ENCODE measurements at places on chromosomes 3 and 15.

DNA sequence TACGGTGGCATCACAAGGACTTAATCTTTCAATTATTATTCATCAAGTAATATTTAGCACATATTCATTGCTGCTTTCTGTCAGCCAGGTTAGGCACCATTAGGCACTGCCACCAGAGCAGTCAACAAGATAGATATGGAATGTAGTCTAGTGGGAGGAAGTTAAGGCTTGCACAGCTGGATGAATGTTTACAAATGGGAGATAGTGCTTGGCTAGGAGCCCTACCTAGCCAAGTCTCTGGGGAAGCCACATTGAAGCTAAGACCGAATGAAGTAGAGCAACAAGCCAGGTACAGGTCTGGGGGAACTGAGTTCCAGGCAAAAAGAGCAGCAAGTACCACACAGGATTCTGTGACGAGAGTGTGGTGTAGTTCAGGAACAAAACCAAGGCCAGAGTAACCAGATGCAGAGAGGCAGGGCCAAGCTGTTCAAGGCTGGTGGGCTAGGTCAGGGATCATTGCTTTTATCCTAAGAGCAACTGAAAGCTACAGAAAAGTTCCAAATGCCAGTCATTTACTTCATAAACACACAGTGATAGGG is 33.4 kb upstream of the SCAANT1 start:
- no peak for DNase-seq

GRCh38 chr3:43005253-43005652 is 26.1 kb downstream of the GASK1A start:
- DNase-seq: peak; percentile 5

DNA sequence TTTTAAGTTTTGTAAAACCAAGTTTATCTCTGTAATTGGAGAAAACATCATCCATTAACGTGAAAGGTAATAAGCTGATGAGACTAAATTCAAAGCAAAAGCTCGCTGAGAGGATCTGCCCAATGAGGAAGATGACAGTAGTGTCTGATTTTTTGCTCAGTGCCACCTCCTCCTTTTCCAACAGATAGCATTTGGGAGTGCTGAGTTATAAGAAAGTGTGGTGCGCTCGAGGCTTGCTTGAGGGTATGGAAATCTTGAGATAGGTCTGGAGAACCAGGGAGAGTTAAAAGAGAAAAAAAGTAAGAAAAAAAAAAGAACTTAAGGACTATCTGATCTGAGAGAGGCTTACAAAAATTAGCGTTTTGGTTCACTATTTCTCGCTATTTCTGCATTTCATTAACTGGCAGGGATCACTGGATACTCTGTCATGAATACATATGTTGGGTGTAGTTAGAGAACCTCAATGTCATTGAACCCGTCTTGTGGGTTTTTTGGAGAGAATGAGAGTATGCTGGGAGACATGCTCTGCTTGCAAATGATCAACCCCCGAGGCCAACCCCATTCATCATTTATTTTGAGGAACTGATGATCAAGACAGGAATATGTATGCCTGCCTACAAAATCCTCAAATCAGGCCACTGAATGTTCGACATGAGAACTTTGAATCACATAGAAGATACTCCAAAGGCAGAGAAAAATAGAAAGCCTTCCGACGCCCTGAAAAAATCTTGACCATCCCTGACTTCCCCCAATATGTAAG is 973 bp upstream of the USP13 start:
- DNase-seq: no peak

GRCh38 chr3:25854214-25854613 is 64.3 kb downstream of the OXSM start:
- peak; percentile 72 for DNase-seq

DNA sequence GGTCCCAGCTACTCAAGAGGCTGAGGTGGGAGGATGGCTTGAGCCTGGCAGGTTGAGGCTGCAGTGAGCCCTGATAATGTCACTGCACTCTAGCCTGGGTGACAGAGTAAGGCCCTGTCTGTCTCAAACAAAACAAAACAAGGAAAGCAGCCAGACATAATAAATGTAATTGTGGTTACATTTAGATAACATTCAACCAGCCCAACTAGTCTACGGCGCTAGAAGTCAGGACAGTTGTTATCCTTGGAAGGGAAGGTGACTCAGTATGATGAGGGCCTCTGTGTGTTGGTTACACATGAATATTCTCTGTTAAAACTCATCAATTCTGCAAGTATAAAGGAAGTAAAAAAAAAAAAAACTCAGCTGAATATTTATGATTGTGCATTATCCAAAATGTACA is 27.0 kb upstream of the CSPG5 start:
- DNase-seq: no peak

DNA sequence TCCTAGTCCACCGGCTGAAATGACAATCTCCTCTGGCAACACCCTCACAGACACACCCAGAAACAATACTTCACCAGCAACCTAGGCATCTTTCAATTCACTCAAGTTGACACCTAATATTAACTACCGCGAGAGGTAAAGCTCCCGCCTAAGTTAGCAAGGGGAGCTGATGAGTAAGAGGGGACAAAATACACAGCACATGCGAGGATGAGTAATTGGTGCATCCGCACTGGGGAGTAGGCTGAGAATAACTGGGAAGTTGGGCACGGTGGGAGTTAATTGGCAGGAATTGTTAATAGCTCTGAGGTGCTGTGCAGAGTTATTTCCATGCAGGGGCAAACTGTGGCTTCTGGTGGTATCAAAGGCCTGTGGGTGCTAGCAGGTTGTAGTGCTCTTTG is 14.5 kb upstream of the PLD1 start:
- peak; percentile 79 for DNase-seq

GRCh38 chr15:63388511-63388910 is 6.9 kb upstream of the CA12 start:
- DNase-seq: peak; percentile 47

- peak; percentile 58 for DNase-seq
These were observed 639.4 kb upstream of the TBL1XR1 start for GRCh38 chr3:177836671-177837070.

DNA sequence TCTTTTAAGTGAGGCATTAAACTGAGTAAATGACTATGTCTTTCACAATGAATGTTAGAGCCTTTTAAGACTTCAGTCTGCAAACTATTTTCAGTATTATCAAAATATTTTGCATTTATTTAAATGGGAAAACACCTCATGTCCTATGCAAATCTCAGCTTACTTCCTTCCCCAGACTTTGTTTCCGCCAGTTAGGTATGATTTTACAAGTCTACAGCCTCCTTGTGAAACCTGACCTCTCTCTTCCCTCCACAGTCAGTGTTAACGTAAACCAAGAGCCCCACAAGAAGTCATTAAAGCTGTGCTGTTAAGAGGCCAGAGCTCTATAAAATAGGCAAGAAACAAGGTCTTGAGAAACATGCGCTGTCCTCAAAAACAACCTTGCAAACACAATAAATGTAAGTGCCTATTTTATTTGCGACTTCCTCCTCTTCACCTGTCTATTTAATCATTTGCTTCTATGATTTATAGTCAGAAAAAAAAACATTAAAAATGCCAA is 48.3 kb downstream of the PRTG start:
- peak; percentile 7 for DNase-seq

DNA sequence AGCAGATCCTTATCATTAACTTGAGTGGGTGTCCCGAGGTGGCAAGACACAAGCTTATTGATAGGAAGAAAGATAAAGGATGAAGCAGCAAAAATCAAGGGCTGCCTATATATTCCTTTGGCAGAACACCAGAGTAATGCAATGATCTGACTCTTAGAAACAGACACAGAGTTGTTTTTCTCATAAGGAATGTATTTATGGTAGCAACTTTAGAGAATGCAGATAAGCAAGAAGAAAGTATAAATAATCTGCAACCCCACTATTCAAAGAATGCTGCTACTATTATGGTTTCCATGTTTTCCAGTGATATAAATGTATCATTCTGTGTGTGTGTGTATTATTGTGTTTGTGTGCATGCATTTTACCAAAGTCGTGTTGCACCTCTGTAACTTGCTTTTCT is 208.3 kb downstream of the THSD4 start:
- DNase-seq: no peak

DNA sequence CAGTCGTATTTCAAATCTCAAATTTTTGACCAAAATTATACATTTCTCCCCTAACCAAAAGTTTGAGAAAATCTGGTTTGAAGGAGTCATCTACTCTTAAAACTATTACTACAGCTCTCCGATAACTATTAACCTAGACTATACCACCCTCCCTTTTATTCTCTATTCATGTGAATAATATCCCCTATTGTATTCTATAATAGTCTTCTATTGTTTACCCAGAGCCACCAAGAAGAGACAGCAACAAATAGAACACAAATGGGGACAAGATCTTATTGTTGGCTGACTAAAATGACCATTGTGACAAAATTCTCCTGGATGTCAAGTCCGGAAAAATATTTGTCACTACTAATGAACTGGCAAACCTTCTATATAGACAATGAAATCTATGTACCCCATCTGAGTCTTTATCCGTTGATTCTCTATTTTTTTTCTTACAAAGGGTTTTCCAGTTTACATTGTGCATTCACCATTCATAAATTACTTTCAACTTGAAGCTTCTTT is 618.0 kb downstream of the CADM2 start:
- no peak for DNase-seq

- DNase-seq: no peak
These were observed 50.3 kb downstream of the ABTB1 start for GRCh38 chr3:127723011-127723567.

GRCh38 chr15:45205192-45205591 is 17.4 kb upstream of the SHF start:
- DNase-seq: peak; percentile 68

DNA sequence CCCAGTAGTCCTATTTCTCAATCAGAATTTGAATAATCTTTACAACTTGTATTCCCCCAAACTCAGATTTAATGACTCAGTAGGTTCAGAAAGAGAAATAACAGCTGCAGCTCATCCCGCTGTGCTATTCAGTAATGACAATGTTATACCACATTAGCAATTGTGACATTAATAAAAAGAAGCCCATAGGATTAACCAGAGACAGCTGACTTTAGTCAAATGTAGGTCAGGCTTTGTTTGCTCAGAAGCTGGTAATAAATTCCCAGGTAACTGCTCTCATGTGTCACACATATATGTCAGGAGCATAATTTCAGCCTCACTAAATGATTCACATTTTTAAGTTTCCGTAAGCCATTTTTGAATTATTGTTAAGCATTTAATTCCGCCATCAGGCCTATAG is 222.0 kb upstream of the UBE2E2 start:
- no peak for DNase-seq

GRCh38 chr3:38331257-38332022 is 15.1 kb upstream of the XYLB start:
- no peak for DNase-seq

DNA sequence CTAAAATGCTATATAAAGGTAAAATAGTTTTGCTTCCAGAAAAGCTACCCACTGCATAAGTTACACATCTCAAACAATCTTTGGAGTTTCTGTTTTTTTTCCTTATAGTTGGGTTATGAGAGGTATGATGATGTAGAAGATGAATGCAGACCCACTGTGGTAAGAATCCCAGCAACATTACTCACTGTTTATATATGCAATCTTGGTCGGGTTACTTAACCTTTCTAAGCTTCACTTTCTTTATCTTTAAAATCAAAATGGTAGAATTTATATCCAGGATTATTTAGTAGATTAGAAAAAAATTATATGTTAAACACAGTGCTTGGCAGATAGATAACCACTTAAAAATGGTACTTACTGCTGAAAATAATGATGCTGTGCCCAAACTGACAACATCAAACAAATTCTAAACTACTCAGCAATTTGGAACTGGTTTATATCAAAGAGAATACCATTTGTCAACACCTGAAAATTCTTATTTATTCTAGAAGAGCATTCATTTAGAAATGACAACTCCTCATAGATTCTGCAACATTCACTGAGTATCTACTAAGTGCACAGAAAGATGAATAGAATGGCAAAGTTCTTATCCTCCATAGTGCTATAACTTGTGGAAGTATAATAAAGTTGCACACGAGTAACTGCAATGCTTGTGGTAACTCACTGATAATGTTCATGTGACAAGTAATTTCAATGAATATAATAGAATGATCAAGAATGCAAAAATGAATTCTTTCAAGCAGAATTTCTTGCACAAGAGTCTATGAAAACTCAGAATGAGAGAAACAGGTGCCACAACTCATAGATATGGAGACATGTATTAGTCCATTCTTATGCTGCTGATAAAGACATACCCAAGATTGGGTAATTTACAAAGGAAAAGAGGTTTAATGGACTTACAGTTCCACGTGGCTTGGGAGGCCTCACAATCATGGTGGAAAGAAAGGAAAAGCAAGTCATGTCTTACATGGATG is 129.0 kb upstream of the SLC7A14 start:
- peak; percentile 77 for DNase-seq

GRCh38 chr15:101114610-101115009 is 137.2 kb downstream of the CHSY1 start:
- no peak for DNase-seq

DNA sequence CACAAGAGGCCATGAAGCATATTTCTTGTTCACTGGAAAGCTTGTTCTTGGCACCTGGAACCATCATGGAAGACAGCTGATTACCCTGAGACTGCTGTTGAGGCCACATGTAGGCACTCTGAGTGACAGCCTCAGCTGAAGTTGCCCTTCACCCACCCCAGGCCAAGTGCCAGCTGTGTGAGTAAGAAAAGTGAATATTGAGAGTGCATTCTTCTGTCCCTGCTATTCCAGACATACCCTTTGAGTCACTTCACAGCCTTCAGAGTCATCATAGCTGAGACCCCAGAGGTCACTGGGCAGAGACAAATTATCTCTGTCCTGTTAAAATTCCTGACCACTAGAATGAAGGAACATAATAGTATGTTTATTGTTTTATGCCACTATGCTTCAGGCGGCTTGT is 79.6 kb downstream of the NFKBIZ start:
- peak; percentile 83 for DNase-seq

GRCh38 chr15:47822048-47822447 is 104.7 kb downstream of the SEMA6D start:
- no peak for DNase-seq

- DNase-seq: no peak
These were observed 157.5 kb downstream of the GABRB3 start for GRCh38 chr15:26615188-26615926.

- no peak for DNase-seq
These were observed 210.6 kb upstream of the CHRM5 start for GRCh38 chr15:33757516-33758232.

- DNase-seq: no peak
These were observed 75.5 kb downstream of the EBLN2 start for GRCh38 chr3:73136941-73137340.

DNA sequence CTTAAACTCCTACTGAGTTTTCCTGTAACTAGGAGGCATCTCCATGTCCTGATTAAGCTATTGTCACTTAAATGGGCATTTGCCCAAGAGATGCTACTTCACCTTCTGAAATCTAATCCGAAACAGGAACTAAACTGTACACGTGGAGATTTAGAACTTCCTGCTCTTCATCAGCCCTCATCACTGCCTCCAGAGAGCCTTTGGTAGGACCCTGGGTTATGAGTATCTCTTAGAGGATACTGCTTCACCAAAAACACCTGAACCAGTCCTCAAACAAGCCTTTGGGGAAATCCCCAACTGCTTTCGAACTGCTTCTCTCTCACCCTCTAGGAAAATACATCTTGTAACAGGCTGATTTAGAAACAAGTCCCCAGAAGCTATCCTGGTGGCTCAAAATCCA is 320.3 kb downstream of the GAP43 start:
- DNase-seq: no peak
